ENCODE measurements at places on chromosomes 3 and 15. TPM values are rescaled to one million over a fixed set of nuclear protein-coding genes. Genes with fewer than 3 reads are reported as not detected.

AGBL1 gene
- not detected for total RNA-seq

DNA sequence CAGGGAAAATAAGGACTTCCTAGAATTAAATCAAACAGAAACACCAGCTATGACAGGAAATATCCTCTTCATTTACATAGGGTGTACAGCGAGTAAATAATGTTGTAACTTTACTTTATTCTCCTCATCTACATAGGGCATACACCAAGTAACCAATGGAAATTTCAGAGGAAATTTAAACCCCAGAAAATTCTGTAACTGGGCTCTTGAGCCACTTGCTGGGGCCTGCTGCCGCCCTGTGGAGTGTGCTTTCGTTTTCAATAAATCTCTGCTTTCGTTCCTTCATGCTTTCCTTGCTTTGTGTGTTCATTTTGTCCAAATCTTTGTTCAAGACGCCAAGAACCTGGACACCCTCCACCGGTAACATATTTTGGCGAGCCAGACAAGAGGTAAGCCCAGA lies 990.4 kb upstream of the CADM2 start:
- H3K36me3 ChIP-seq, result no peaks in the 10 kb centered on the region
- H3K27ac ChIP-seq, result no peak overlapping the region
- H3K4me1 ChIP-seq, result no peaks in the 10 kb centered on the region
- no peak overlapping the region for H3K4me3 ChIP-seq
- no peaks in the 10 kb centered on the region for H3K27me3 ChIP-seq

RAP2B gene
- 37.3 TPM for total RNA-seq

- no peaks in the 10 kb centered on the region for H3K36me3 ChIP-seq
- H3K27me3 ChIP-seq, result peaks cover 23% of the 10 kb centered on the region
- H3K27ac ChIP-seq, result no peak overlapping the region
- no peaks in the 10 kb centered on the region for H3K4me1 ChIP-seq
Measured at GRCh38 chr15:59894835-59895234, 109.3 kb upstream of the FOXB1 start.

GRCh38 chr15:27844018-27844666 lies 255.0 kb downstream of the OCA2 start:
- H3K27ac ChIP-seq, result no peak overlapping the region
- no peak for DNase-seq
- H3K36me3 ChIP-seq, result no peaks in the 10 kb centered on the region
- no peaks in the 10 kb centered on the region for H3K27me3 ChIP-seq

GRCh38 chr3:171835116-171835515 lies 8.0 kb upstream of the TMEM212 start:
- H3K27ac ChIP-seq, result no peak overlapping the region
- H3K27me3 ChIP-seq, result peaks cover 14% of the 10 kb centered on the region
- H3K4me1 ChIP-seq, result no peaks in the 10 kb centered on the region

ZNF80 gene
- total RNA-seq, result 0.35 TPM

IL17RC gene
- 0.45 TPM for total RNA-seq

All from activated CD4-positive, alpha-beta memory T cell treated with anti-CD3 and anti-CD28 coated beads, Interleukin-2, amount 10 ng/mL, durations not matched to agents 7 days and 5 days (primary cell).